Frontal cortex (tissue), 4 donors: ENCODE measurements at places on chromosomes 12 and 14.

DNA sequence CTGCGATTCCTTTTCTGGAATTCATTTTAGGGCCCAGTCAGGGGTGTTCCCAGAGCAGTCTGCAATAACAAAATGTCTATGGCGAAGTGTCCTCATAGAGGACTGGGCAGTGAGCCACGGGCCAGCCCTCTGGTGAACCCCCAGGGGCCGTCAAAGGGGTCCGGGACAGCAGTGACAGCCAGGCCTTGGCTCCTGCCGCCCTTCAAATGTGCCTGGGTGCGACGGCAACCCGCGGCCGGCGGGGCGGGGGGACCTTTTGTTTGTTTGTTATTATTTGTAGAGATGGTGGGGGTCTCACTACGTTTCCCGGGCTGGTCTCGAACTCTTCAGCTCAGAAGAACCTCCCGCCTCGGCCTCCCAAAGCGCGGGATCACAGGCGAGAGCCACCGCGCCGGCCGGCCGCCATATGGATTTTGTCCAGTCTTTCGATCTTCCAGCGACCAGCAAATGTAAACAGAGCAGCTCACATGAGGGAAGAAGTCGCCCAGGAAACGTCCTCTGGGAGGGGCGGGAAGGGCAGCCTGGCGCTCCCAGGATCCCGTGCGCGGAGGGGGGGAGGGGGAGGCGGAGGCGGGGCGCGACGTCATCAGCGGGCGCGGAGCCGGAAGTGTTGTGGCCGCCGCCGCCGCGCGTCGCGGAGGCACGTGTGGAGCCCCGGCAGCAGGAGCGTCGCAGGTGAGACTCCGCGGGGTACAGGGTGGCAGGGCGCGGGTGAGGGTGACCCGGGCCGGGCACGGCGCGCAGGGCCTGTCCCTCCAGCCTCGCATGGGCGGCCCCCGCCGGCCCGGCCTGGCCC lies at the start of gene TRMT61A:
TSS of gene TRMT61A (plus strand) at position 610 of the 796 bp plus-strand sequence. CDS start 783 bp downstream, outside the sequence.
- peak; percentile 99 for DNase-seq

DNA sequence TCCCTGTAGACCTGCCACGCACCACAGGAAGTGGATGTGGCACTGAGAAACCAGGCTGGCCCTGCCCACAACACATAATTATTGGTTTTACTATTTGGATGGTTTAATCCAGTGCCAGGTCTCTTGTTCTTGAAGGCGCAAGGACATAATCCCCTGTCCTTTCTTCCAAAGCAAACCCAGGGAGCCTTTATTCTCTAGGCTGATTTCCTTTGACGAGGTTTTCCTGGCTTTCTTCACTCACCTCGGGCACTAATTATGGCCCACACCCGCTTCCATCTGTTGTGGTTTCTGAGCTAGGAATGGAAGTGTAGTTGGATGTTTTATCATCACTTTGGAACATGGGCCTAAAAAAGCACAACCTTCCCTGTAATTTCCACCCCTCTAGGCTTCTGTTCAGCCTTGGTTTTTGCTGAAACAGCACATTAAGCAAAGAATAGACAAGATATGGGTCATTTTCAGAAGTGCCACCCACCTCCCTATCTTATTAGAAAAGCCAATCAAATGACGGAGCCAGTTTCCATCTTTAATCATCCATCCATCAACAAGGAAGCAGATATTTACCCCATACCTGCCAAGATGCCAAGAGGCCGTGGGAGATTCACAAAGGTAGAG lies 73.9 kb downstream of the PPP1R36 start:
- DNase-seq = no peak

- no peak for DNase-seq
These were observed 520.1 kb downstream of the RMST start for GRCh38 chr12:97982684-97983083.

- DNase-seq = no peak
These were observed 105.8 kb downstream of the MSRB3 start for GRCh38 chr12:65384240-65384639.

- no peak for DNase-seq
These were observed 28.5 kb upstream of the RTRAF start for GRCh38 chr14:51960866-51961265.

GRCh38 chr12:92912052-92912451 lies 17.0 kb downstream of the EEA1 start:
- DNase-seq = no peak

GRCh38 chr14:72657214-72657921 lies 236.5 kb downstream of the DPF3 start:
- no peak for DNase-seq

DNA sequence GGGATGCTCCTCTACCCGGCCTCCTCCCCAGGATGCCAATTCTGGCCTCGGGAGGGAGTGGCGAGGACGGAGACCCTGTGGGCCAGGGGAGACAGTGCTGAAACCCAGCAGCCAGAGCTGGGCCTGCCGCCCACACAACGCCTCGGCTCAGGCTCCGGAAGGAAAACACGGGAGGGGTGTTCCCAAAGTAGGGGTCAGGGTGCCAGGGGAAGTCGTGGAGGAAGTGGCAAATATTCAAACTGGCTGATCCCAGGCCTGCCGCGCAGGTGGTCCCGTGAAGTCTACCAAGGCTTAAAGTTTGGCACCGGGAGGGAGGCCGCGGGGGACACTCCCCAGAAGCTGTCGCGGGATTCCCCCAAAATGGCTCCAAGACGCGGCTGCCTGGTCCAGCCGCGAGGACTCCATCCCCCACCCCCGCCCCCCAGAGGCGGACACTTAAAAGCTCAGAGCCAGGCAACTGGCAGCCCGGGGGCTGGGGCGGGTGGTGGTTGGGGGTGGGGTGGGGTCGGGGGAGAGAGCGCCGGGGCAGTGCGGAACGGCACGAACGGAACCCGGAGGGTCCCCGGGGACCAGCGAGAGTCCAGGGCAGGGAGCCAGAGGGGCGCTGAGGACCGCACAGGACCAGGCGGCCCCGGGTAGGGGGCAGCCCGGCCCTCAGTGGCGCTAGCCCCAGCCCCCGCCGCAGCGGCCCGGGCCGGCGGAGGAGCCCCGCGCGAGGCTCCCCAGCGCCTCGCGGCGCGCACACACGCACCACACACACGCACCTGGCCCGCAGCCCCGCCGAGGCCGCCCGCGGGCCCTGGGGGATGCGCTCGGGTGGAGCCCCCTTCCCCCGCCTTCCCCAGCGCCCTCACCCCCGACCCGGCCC lies 20.0 kb downstream of the BEGAIN start:
- DNase-seq = peak; percentile 64

DNA sequence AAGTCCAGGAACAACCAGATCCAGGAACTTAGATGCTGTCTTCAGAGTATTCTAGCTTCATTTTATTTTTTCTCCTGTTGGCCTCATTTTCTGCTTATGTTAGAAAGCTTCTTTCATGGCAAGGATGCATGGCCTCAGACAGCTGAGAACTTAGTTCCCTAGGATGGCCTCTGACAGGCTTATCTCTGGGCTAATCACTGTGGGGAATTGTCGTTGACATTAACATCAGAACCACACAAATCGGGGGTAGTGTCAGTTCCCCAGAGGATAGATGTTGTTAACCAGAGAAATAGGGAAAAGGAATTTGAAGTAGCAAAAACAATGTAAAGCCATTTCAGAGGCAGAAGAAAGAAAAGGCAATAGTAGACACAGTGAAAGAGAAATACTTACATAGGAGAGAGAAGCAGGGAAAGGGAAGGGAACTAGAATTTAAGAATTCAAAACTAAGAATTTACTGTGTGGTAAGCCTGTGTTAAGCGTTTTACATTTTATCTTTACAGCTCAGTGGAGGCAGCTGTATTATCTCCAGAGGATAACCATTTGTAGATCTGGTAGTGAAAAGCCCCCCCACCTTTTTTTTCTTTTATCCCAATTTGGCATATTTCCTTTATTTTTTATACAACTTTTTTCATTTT lies 21.8 kb downstream of the FUT8 start:
- DNase-seq = no peak

GRCh38 chr12:21580748-21581516 lies 23.7 kb downstream of the GYS2 start:
- DNase-seq = no peak

- DNase-seq = no peak
These were observed 473.9 kb downstream of the BCL11B start for GRCh38 chr14:98798099-98798498.

DNA sequence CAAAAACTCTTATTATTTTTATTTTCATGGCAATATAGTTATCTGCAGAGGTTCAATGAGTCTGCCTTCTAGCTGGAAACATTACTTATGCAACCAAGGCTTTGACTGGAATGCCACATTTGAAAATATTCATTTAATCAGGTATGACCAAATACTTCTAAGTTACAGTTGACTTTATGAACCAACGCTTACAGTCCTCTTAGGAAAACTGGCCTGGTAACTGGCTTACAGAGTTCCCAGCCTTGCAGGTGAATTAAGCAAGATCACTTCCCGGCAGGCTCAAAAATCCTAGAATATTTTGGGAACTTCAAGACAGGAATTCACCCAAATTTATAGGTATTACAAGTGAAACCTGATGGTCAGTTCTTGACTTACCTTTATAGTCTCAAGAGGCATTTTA lies 12.3 kb downstream of the LRP6 start:
- no peak for DNase-seq

GRCh38 chr12:76410371-76410770 lies 62.2 kb upstream of the BBS10 start:
- no peak for DNase-seq

DNA sequence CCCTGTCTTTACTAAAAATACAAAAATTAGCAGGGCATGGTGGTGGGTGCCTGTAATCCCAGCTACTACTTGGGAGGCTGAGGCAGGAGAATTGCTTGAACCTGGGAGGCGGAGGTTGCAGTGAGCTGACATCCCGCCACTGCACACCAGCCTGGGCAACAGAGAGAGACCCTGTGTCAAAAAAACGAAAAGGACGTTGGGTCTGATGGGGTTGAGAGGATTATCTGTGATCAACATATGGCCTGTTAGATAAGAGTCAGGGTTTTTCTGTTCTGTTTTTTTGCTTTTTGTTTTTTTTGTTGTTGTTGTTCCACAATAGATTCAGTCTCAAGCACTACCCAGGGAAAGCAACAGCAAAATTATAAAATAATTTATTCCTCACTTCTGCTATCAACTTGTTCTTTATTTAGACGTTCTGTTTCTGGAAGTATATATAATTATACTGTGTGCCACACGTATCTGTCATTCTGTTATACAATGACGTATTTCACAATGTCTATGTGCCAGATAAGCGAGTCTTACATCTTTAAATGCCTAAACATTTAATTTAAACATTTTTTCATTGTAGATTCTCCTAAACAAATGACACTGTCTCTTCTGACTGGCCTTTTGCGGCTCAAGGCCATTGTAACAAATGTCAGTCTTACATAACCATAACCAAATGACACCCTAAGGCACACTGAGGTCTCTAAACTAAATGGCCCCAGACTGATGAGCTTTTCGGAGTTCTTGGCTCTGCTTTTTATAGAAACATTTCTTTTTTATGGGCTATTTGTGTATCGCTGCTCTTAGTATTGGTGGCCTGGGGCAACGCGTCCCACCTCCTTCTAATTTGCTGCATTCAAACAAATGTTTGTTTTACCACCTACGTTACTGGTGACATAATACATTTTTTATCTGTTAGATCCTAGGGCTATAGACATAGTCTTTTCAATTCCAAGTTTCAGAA lies 7.2 kb upstream of the P2RX4 start:
- DNase-seq = no peak

DNA sequence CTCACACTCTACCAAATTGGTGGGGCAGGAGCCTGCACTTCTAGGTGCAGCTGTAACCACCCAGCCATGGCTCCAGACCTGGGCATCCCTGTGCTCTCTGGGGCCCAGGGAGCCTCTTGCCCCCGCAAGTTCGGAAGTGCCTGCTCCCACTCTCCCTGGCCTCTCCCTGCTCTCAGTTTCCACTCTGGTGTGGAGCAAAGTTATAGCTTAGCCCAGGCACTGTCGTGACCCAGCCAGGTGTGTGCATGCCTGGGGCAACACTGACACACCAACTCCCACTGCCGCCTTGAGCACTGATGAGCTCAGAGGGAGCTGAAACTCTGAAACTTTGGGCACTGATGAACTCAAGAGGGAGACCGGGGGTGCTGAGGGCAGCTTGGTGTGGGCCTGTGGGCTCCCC lies 8.7 kb upstream of the FBXO33 start:
- no peak for DNase-seq

GRCh38 chr14:91113829-91114078 lies at the start of gene DGLUCY:
Gene DGLUCY (plus strand): TSS chr14:91114073. CDS start chr14:91160295, 46,222 bp downstream.
- no peak for DNase-seq

GRCh38 chr12:131202592-131203378 lies 249.1 kb downstream of the ADGRD1 start:
- DNase-seq = no peak

DNA sequence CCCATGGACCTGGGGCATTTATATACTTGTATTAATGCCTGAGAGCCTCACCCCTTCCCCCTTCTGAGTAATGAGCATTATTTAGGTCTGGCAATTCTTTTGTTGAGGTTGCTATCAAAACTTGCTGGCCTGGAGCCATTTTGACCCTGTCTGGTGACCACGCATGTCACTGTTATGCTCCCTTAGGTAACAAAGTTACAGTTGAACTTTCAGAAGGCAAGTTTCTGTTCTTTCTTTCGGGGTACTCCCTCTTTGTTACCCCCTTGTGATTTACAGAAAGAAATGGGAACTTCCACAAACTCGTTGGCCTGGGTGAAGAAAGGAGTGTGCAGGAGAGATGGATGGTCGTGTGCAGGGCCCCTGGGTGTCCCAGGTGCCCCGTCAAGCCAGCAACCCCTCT lies 305.4 kb downstream of the DPF3 start:
- no peak for DNase-seq

DNA sequence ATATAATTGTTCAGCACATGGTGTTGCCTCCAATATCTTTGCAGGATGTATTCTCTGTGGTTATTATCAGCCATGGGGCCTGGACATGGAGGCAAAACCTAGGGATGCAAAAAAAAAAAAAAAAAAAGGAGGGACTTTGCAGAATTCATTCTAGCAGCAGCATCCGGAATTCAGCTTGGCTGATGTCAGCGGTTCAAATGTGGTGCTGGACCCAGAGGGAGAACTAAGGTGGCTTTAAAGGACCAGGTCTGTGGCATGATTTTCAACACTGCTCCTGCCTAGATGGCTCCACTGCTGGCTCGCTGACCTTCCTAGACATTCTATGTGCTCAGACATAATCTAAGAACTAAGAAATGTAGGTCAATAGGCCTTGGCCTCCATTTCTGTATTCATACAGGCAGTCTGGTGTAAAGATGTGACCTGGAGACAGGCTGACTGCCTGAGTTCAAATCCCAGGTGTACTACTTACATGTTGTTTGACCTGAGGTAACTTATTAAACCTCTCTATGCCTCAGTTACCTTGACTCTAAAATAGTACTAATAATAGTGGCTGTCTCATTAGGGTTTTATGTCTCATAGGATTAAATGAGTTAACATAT lies 108.6 kb downstream of the PPM1A start:
- DNase-seq = no peak
